Head of caudate nucleus (tissue), 42 donors: ENCODE measurements at places on chromosomes 7 and 10.

DNA sequence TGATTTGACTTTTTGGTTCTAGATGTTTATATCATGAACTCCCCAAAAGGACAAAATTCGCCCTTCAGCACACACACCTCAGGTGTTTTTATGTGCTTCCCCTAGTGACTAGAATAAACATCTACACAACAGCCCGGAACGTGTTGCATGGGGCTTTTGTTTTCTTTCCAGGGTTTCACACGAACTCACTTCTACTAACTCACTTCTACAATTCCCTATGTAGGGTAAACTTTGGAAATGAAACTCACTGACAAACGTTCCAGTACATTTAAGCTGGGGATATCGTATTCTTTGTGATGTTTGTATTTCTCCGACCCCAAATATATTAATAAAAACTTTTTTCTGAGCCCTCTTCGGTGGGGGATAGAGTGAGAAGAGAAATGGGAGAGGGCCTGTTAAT, 1.4 kb downstream of the TRA2A start:
- DNase-seq, result no peak

- DNase-seq, result peak; percentile 85
Measured at GRCh38 chr7:148698397-148699023, at the start of gene CUL1. TSS of gene CUL1 (plus strand) at chr7:148698903. CDS start at chr7:148730123, 31,220 bp downstream.

GRCh38 chr7:130365511-130366441, 14.5 kb upstream of the CPA1 start:
- no peak for DNase-seq

DNA sequence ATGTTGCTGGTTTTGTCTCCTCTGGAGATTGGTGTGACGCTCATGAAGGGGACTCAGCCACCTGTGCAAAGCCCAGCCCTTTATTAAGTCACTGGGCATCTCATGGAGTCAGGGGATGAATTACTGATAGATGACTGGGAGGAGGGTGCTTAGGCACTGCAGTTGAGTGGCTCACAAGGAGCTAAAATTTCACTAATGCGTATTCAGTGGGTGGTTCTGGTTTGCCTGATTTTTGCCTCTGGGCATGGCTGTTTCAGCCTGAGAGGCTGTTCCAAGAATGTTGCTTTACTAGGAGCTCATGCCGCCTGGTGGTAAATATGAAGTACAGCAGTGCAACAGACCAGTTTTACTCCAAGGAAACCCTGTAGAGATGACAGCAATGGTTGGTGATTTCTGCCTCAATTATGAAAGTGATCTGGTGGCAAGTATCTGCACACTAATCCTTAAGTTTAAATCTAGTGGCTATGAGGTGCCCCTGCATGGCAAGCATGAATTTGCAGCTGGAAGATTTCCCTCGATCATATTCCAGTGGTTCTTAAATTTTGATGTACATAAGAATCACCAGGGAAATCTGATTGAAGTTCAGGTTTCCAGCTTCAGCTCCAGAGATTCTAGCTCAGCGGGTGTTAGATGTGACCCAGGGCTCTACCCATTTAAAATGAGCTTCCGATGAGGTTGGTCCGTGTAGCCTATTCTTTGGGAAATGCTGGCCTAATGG, 19.9 kb downstream of the ACTA2 start:
- no peak for DNase-seq

DNA sequence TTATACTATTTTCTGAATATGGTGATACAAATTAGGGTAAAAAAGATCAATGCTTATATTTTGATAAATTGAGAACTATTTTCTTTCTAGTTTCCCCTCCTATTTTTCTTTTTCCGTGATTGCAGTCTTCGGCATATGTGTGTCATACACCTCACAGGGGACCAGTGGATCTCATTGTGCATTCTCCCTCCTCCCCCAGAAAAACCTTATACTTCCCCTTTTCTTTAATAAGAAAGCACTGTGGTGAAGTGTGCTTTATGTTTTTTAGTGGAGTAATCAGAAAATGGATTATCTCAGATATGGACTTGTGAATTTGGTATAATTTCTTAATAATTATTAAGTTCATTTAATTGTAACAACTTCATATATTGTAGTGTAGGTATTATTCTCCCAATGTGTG, 72.8 kb downstream of the BICC1 start:
- no peak for DNase-seq

- DNase-seq, result no peak
Measured at GRCh38 chr10:14032406-14032998, 298.2 kb downstream of the FRMD4A start.

DNA sequence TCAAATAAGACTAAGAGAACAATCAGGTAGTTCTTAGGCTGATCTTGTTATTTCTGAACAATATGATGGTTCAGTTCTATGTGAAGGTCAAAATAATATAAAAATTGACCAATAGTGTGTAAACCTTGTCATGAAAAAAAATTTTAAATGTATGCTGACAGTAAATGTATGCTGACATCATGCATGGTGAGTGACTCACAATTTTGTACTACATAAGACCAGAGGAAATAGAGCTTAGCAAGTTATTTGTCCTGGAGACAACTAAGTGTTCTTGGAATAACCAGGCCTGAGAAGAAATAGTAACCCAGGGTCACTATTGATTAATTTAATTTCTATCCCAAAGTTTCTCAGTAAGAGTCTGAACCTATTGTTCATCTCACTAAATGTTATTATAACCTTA, 182.2 kb upstream of the PCDH15 start:
- no peak for DNase-seq

- no peak for DNase-seq
Measured at GRCh38 chr7:105429746-105430612, 41.3 kb upstream of the SRPK2 start.

DNA sequence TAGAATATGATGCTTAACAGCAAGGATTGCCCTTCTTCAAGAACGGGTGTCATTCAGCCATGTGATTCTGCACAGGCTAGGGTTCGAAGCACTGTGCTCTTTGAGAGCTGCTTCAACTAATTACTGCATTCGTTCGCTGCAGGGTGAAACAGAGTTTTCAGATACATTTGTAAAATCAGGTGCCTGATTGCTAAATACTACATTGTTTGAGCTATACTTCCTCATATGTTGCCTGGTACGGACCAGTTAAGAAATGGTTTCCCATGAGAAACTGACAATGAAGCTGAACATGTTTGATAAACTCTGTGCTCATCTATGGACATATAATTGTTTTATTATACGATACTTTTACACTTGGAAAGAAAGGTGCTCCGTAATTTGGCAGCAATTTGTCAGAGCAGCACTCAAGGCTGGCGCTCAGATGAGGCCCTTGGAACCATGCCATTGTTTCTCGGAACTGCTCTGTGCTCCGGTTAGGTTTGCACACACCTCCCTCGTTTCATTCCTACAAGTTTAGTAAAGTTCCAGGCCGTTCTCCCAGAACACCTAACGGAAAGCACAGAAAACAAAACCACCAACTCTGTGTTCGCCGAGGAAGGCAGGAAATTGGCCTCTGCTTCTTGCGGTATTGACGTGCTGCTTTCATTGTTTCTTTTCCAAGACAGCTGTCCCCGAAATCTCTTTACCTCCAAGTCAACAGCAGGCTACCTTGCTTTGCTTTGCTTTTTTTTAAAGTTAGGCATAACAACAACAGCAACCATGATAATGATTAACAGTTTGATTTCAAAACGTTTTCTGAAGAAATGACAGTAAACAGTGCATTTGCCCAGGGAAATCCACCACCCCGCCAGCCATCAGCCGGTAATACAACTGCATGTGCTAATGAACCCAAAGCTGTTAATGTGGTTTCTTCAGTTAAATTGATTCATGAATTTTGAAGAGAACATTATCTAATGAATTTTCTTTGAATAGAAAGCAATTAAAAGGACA, 206.9 kb downstream of the EBF3 start:
- no peak for DNase-seq

DNA sequence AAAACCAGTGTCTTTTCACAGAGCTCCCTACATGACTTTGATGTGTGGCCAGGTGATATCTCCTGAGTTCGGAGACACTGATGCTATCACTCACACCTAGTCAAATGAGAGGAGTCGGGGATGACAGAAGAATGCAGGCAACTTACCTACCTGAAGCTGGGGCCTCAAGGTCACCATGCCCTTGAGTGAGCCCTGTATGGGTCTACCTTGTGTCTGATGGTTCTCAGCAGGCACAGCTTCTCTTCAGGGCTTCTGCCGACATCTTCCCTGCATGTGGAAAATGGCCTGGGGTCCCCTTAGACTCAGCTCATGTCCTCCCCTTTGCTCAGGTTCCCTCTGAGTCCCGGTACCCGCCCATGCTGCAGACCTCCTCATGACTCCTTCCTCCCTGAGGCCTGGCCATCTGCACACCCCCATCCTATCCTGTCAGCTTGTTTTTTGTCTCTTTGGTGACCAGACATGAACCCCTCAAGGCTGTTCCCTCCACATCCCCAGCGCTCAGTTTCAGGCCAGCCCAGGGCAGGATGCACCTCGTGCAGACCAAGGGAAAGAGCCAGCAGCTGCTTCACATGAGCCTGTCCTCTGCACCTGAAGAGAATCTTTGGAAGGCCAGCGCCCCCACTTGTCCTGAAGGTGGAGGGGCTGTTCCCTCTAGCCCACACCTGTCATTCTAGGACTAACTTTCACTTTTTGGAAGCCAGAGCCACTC, 74.6 kb upstream of the GDF10 start:
- no peak for DNase-seq

- DNase-seq, result no peak
Measured at GRCh38 chr7:997404-998395, 14.7 kb downstream of the CYP2W1 start.

GRCh38 chr10:74925291-74925690, 98.9 kb downstream of the KAT6B start:
- DNase-seq, result no peak

GRCh38 chr7:111210996-111211395, 120.1 kb downstream of the LRRN3 start:
- DNase-seq, result no peak
